ENCODE measurements at places on chromosomes 13 and 19.

DNA sequence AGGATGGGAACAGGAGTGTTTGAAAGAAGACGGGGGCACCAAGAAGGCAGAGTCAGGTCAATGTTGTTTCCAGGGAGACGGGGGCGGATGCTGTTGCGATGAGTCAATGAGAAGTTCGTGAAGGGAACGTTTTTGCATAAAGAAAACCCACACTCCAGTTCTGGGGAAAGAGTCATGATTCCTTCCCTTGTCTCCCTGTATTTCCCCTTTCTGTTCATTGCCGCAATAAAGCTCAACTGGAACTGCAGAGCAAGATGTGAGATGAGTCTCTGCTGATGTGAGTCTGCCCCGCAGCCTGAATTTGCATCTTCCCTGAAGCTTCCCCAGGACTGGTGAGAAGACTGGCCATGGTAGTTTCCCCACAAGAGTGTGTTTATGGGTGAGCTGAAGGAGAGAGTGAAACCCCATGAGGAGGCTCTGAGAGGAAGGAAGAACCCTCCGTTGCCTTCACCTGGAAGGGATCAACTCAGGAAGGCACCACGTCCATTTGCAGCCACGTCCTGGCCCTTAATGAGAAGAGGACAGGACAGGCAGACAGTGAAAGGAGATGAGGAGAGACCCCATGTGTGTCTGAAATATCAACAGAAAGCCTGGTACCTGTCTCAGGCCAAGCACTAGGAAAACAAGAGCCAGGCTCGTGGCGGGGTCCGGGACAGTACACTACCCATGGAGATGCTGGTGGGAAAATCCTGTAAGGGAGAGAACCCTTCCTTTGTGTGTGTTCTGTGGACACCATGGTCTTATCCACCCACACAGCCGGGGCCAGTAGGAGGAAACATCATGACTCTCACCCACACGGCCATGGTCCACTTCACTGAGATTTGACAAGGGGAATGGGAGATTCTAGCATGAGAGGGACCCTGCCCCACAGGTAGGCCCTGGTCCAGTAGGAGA, 13.7 kb downstream of the LILRA1 start:
- DNase-seq = no peak

GRCh38 chr13:79866436-79866835, 385.5 kb downstream of the NDFIP2 start:
- no peak for DNase-seq

GRCh38 chr13:39039041-39039440, 785 bp downstream of the NHLRC3 start:
- no peak for DNase-seq

DNA sequence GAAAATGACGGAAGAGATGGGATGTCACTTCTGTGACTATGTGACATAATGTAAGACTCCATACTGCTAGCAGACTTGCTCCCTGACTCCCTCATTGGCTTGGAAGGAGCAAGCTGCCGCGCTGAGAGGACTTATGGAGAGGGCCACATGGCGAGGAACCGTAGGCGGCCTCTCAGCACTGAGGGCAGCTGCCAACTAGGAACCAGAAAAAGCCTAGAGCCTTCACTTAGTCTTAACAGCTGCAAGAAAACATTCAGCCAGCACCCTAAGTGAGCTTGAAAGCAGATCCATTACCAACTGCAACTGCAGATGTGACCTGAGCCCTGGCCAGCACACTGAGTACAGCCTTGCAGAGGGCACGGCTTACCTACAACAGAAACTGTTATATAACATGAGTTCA, 33.9 kb downstream of the USP12 start:
- DNase-seq = no peak

GRCh38 chr13:80945328-80945727, 604.4 kb upstream of the SPRY2 start:
- no peak for DNase-seq

Data from left lobe of liver (tissue), 2 donors.